ENCODE measurements at places on chromosomes 1 and 21.

DNA sequence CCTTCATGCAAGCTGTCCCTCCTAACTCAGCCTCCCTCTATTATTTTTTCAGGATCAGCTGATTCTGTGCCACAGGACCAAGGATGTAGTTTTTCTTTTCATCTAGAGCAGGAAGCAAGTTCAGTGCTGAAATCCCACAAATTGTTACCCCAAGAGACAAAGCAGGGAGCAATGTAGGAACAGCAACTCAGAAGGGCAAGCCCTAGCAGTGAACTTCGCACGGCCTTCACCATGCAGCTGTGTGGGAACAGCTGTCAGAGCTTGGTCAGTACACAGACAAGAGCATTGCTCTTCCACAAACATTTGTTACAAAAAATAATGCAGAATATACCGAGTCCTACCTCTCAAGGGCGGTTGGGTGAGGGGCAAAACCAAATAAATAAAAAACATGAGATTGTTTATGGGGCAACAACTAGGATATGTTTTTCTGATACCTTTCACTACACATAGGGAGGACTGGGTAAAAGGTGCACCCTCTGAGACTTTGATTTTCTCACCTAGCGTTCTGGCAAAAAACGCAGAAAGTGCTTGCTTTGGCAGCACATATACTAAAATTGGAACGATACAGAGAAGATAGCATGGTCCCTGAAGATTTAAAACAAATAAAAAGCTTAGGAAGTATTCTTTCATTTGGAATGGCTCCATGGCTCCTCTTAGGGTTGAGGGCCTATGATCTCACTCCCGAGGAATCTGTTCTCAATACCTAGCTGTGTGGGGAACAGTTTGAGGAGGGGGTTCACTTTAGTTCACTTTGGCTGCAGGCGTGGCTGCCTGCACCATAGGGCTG is 37.1 kb upstream of the ANGPTL7 start:
- no peak for DNase-seq

GRCh38 chr1:203286161-203286984 is 18.9 kb upstream of the BTG2 start:
- DNase-seq, result no peak

- no peak for DNase-seq
These were observed 66.3 kb downstream of the CD58 start for GRCh38 chr1:116504308-116505156.

DNA sequence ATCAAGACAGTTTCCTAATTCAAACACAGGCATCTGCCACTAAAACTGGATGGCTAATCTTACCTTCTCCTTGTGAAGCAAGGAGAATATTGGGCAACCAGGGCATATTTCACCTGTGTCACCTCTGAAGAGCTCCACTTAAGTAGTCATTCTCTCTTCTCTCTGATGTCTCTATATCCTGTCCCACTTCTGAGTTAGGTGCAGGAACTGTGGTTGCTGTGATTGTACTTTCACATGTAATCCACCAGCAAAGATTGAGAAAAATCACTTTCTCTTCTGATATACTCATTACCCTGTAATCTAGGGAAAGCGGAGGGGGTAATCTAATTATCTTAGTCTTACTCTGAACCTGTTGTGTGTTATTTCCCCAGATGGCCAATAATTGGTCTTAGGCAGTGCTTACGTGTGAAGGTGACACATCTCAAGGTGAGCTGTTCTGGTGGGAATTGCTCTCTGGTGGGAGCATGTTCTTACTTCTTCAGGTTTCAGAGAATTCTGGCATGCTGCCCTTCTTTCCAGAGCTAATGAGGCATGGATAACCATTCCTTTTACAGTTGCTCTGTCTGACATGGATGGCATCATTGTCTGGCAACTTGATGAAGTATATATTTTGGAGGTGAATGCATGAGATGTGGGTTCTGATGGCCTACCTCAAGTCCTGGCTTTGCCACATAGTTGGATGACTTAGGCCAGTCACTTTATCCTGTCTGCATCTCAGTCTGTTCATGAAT is 12.0 kb downstream of the XCL2 start:
- no peak for DNase-seq

- peak; percentile 26 for DNase-seq
These were observed 56.3 kb upstream of the C1orf87 start for GRCh38 chr1:60129911-60130310.

GRCh38 chr1:28761189-28761588 is 24.4 kb downstream of the YTHDF2 start:
- DNase-seq, result no peak

GRCh38 chr21:17818186-17819113 is 706 bp downstream of the C21orf91 start:
- DNase-seq, result no peak

- no peak for DNase-seq
These were observed 22.5 kb downstream of the EFCAB7 start for GRCh38 chr1:63545780-63546179.

DNA sequence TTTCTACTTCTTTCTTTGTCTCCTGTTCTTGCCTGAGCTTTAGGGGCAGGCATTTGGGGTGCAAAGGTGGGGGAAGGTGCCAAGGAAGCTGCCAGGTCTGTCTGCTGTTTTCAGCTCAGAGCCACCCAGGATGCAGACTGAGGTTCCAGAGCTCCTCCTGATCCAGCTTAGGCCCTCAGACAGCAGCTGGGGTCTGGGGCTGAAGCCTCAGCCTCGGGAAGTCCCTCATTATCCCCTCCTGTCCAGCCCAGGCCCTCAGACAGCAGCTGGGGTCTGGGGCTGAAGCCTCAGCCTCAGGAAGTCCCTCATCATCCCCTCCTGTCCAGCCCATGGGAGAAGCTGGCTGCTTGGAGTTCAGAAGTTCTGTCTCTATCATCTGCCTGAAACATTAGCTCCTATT is 257.7 kb upstream of the CSF3R start:
- DNase-seq, result no peak

DNA sequence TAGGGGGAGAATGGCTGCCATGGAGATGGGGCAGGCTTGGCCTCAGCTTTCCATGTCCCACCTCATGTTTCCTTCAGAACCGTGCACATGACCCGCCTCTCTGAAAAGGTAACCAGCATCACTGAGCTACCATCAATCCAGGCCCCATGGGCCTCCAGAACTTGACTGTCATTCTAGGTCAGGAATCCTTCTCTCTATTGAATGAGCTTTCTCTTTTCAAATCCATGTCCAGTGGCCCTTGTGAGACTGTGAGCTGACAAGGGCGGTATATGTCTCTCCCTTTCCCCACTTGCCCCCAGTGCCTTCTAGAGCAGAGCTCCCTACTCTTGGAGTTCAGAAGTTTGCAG is 4.4 kb downstream of the CSRP1 start:
- no peak for DNase-seq

GRCh38 chr1:35762141-35762540 is 7.6 kb downstream of the CLSPN start:
- DNase-seq, result no peak

- DNase-seq, result no peak
These were observed 168.8 kb downstream of the ZSCAN20 start for GRCh38 chr1:33641104-33641830.

DNA sequence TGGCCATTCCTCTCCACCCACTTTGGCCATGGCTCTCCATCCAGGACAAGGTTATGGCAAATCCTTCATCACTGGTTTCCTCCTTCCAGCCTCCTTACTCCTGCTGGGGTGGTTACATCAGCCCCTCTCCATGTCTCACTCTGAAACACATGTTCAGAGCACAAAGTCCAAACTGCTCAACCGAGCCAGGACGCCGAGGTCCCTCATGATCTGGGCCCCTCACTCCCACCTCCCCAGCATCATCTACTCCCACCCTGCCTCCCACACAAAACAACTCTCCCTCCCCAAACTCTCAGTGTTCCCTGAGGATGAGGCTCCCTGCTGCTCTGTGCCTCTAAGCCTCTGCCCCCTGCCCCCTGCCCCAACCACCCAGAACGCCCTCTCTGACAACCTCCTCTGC is 33.3 kb upstream of the ZBTB40 start:
- no peak for DNase-seq

DNA sequence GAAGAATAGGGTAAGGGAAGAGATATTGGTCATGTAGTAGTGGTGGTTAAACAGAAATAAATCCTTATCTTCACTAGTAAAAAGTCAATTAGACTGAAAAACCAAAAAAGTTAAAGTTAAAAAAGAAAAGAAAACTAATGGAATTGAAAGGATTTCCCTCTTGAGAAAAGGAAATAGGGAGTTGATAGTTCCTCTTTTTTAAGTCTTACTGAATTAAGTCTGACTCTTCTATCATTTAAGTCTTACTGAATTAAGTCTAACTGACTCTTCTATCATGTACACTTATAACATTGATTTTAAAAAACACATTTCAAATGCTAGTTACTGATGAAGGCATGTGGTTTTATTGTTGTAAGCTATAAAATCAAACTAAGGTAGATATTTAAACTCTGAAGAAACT is 49.5 kb upstream of the TENT5C start:
- DNase-seq, result no peak

- DNase-seq, result no peak
These were observed 57.9 kb downstream of the FMN2 start for GRCh38 chr1:240149484-240150094.

GRCh38 chr1:43035821-43036741 is 77.4 kb upstream of the SLC2A1 start:
- no peak for DNase-seq

GRCh38 chr1:65195495-65196417 is 47.8 kb downstream of the AK4 start:
- DNase-seq, result peak; percentile 92

DNA sequence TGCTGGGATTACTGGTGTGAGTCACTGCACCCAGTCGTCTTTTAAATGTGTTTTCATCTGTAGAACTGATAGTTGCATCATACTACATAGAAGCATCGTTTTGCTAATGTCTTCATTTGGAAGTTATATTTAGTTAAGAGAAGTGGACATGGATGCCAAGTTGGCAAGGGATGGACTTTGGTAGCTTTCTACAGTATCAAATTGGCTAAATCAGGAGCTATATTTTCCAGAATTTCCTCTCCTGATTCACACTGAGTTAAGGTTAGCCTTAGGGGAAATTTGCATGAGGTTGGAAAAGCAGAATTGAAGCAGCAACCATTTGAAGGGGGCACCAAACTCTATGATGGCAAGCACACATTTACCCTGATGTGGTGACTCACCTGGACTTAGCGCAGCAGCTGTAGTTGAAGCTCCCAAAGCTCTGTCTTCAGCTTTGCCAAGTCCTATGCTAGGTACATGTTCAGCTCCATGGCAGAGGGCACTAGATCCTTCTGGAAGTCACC is 43.9 kb downstream of the DUSP10 start:
- DNase-seq, result no peak

GRCh38 chr1:158334526-158335212 is 3.3 kb upstream of the CD1B start:
- DNase-seq, result no peak

- DNase-seq, result no peak
These were observed 744.5 kb upstream of the TMPRSS15 start for GRCh38 chr21:19148056-19148455.

Measured in NCI-H446 treated with DMSO at 0.1 percent for 48 hours (cell line).